ENCODE measurements at places on chromosomes 2 and 18.

DNA sequence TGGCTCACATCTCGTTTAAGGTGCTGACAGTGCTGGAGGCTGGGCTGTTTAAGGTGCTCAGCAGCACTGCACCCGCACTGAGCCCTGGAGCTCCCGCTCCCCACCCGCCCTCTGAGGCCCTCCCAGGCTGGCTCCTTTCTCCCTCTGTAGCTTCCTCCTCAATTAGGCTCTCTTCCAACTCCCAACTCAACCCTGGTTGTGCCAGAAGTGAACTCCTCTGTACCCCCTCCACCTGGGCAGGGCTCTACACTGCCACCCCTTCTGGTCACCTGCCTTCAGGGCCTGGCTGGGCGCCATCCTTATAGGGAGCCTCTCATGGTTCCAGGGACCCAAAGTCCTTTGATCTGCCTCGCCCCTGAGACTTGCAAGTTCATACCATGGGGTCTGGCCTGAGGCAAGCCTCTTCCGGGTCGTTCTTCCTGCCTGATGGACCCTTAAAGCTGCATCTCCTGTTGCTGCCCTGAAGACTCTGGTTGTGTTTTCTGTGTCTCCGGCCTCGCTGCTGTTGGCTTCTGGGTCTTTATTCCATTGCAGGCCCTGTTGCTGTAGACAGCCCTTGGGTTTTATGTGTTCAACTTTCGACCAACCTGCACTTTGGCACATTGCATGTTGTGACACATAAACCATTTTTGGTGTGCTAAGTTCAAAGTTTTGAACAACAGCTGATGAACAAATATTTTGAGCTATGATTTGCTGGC lies 199.6 kb downstream of the LDLRAD4 start:
- no peak for DNase-seq

- no peak for DNase-seq
These were observed 3.7 kb downstream of the PLEK start for GRCh38 chr2:68368654-68369336.

DNA sequence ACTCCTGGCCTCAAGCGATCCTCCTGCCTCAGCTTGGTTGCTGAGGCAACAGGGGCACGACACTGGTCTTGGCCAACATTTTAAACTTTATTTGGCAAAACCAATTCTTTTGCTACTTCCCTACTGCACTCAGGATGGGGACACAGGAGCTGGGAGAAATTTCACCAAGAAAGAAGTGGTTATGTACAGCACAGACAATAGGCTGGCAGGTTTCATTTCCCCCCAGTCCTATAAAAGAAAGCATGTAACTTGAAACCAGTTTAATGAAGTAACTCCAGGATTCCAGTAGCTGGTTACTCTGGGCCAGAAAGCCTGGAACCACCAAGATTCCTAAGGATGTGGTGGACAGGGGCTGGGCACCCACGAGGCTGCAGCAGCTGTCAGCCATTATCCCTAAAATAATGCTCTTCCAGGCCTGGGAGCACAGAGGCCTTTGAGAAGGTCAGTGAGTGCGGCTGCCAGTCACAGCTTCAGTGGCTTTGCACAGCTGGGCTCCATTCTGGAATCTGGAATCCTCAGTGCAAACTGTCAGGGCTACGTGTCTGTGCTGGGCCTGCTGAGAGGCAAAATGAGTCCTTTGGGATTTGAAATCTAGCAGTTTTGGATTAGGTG lies 142.3 kb upstream of the ITGA6 start:
- no peak for DNase-seq

GRCh38 chr2:155633887-155634570 lies 698.5 kb downstream of the NR4A2 start:
- DNase-seq = no peak

DNA sequence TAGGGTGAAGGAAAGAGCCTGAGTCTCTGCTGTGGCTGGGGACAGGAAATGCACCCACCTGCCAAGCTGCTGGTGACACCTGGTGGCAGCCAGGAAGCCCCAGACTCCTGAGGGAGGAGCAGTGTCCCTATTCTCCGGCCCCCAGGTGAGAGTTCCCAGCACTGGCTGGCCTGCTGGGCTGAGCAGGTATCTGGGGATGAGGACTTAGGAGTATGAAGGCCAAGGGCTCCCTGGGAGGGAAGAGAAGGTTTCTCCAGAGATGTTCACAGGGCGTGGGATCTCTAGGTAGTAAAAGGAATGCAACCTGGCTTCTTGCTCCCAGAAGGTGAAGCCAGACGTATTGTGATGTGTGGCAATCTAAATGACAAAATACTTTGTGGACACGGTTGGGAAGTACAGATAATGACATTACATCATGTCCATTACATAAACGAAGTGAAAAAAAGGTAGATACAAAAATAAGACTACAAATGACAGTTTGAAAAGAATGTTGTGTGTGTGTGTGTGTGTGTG lies 75.8 kb upstream of the SLC1A4 start:
- DNase-seq = no peak

GRCh38 chr2:202588647-202589581 lies 45.9 kb upstream of the FAM117B start:
- peak; percentile 73 for DNase-seq

DNA sequence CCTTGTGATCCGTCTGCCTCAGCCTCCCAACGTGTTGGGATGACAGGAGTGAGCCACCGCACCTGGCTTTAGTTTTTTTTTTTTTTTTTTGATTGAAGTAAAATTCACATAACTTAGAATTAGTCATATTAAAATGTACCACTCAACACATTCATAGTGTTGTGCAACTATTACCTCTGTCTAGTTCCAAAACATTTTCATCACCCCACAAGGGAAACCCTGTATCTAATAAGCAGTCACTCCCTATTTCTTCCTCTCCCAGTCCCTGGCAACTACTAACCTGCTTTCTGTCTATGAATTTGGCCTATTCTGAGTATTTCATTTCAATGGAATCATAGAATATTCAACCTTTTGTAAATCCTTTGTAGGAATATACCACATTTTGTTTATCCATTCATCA lies 123.9 kb upstream of the FAM117B start:
- no peak for DNase-seq

GRCh38 chr18:14959550-14959949 lies 211.6 kb downstream of the ANKRD30B start:
- DNase-seq = no peak
